Activated CD4-positive, alpha-beta T cell treated with anti-CD3 and anti-CD28 coated beads for 36 hours (primary cell): ENCODE measurements at places on chromosomes 2 and 18. TPM values are rescaled to one million over a fixed set of nuclear protein-coding genes. Genes with fewer than 3 reads are reported as not detected.
A peak's percentile ranks its signal among the peaks of the same experiment; 100 is the strongest.

The POLE4 gene
- total RNA-seq, result 44.0 TPM

The TMEM182 gene
- total RNA-seq, result 6.1 TPM

The CYRIA gene
- total RNA-seq, result 2.5 TPM

The UGT1A5 gene
- not detected for total RNA-seq

The CPS1 gene
- total RNA-seq, result 3.2 TPM

The EVX2 gene
- total RNA-seq, result not detected

The SPAG16 gene
- total RNA-seq, result 10.1 TPM

The TACR1 gene
- not detected for total RNA-seq

The NAT8 gene
- total RNA-seq, result not detected

The UCN gene
- 1.5 TPM for total RNA-seq

The CABLES1 gene
- total RNA-seq, result 3.7 TPM

GRCh38 chr2:62919041-62919440 is 131.6 kb upstream of the OTX1 start:
- H3K27me3 ChIP-seq, result no peaks in the 10 kb centered on the region
- H3K36me3 ChIP-seq, result peaks cover 37% of the 10 kb centered on the region
- no peak overlapping the region for H3K27ac ChIP-seq
- H3K4me1 ChIP-seq, result no peaks in the 10 kb centered on the region
- H3K4me3 ChIP-seq, result no peak overlapping the region
- DNase-seq, result no peak

DNA sequence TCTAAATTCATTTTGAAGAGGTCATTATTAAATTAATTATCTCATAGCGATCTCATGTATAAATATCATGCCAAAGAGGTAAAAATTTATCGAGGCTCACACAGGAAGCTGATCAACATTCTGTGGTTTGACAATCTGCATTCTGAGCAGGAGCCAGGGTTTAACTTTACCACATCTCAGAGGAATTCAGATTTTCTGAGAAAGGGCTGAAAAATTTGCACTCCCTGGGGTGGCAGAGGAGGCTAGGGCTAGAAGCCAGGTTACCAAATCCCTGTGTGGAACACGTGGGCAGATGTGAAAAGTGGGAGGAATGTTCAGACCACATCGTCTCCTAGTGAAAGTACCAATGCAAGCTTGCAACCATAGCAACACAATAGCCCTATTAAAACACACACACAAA is 63.5 kb upstream of the CTLA4 start:
- DNase-seq, result peak; percentile 63
- peaks cover 86% of the 10 kb centered on the region for H3K4me1 ChIP-seq
- peak overlapping the region; percentile 82 for H3K27ac ChIP-seq
- H3K36me3 ChIP-seq, result peaks cover 22% of the 10 kb centered on the region

DNA sequence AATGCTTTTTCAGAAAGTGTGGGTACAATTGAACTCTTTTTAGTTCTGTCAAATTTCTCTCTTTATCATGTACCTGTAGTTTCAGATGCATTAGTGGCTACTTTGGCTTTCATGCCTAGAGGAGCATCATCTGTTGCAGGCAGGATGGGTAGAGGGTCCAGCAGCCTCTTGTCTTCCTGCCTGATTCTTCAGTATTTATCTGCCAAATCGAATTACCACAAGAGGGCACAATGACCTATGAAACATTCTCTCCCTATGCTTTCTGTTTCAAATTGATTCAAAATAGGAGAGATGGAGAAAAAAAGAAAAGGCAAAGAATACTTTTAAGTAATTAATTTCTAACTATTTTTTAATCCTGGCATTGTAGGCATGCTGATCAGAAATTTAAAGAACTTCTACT is 477.2 kb downstream of the TRIB2 start:
- peaks cover 6% of the 10 kb centered on the region for H3K27me3 ChIP-seq
- no peak overlapping the region for H3K27ac ChIP-seq
- no peak overlapping the region for H3K4me3 ChIP-seq
- no peaks in the 10 kb centered on the region for H3K4me1 ChIP-seq
- DNase-seq, result no peak
- H3K36me3 ChIP-seq, result no peaks in the 10 kb centered on the region

- peaks cover 5% of the 10 kb centered on the region for H3K27me3 ChIP-seq
- no peak overlapping the region for H3K27ac ChIP-seq
- no peaks in the 10 kb centered on the region for H3K36me3 ChIP-seq
These were observed 66.1 kb upstream of the DTNA start for GRCh38 chr18:34643989-34644388.

DNA sequence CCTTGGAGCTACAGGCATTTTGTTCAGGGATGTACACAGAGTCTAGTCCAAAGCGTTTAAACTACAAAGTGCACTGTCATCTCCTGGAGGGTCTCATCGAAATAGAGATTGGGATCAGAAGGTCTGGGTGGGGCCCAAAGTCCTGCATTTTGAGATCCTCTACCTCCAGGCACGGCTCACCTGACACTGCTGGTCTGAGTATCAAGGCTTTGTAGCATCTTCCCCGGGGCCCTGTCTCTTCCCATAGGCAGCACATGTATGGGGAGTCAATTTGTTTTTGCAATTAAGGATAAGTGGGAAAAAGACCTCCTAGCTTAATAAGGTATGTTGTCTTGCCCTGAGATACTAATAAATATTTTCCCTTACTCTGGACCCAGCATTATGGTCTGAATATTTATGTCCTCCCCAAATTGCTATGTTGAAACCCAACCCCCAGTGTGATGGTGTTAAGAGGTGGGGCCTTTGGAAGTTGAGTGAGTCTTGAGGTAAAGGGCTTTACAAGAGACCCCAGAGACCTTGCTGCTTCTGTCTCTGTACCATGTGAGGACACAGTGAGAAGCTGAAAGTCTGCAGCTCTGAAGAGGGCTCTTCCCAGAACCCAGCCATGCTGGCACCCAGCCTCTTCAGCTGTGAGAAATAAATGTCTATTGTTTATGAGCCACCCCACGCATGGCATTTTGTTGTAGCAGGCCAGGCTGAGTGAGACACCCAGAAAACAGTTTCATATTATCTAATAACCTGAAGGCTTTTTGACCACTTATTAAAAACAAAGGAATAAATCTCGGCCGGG is 258.7 kb upstream of the HS6ST1 start:
- no peaks in the 10 kb centered on the region for H3K27me3 ChIP-seq
- H3K36me3 ChIP-seq, result no peaks in the 10 kb centered on the region
- H3K27ac ChIP-seq, result no peak overlapping the region
- H3K4me3 ChIP-seq, result no peak overlapping the region
- H3K4me1 ChIP-seq, result no peaks in the 10 kb centered on the region
- no peak for DNase-seq

- H3K27me3 ChIP-seq, result no peaks in the 10 kb centered on the region
- H3K27ac ChIP-seq, result peak overlapping the region; percentile 89
- H3K4me1 ChIP-seq, result peaks cover 21% of the 10 kb centered on the region
- peaks cover 25% of the 10 kb centered on the region for H3K36me3 ChIP-seq
- no peak for DNase-seq
These were observed 810 bp upstream of the RBFA start for GRCh38 chr18:80033181-80034067.

DNA sequence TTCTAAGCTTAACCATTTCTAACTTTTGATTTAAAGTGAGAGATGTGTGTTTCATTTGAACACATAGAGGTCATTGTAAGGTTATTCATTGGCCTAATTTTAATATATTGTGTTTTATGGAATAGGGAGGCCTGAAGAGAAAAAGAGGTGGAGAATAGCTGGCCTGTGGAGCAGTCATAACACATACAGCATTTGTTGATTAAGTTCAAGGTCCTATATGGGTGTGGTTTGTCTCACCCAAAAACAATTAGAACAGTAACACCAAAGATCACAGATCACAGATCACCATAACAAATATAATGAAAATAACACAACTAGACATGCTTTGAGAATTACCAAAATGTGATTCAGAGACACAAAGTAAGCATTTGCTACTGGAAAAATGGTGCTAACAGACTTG is 252.4 kb upstream of the SPOPL start:
- H3K4me1 ChIP-seq, result no peaks in the 10 kb centered on the region
- H3K4me3 ChIP-seq, result no peak overlapping the region
- no peaks in the 10 kb centered on the region for H3K36me3 ChIP-seq
- no peaks in the 10 kb centered on the region for H3K27me3 ChIP-seq

DNA sequence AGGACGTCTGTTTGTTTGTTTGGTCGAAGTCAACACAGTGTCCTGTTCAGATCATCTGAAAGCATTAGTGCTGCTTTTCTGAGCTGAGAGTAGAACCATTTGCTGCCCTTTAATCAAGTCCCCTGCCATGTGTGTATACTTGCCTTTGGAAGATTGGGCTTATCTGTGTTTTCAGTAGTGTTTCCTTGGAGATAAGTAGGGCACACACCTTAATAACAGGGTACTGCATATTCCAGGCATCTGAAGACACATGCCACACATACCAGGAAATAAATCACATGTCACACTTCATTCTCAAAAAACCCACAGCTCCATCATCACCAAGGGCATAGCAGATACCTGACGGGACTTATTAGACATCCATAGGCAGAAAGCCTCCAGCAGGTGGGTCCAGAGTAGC is 157.4 kb downstream of the SOX11 start:
- H3K27me3 ChIP-seq, result no peaks in the 10 kb centered on the region
- no peaks in the 10 kb centered on the region for H3K4me1 ChIP-seq
- no peaks in the 10 kb centered on the region for H3K36me3 ChIP-seq
- no peak overlapping the region for H3K4me3 ChIP-seq
- no peak overlapping the region for H3K27ac ChIP-seq
- DNase-seq, result no peak
